Cortex of kidney (tissue), 1 donor: ENCODE measurements at places on chromosomes 12 and 14.

- DNase-seq, result no peak
These were observed 205.3 kb downstream of the NOVA1 start for GRCh38 chr14:26392498-26392897.

- DNase-seq, result no peak
These were observed 9.2 kb downstream of the TUNAR start for GRCh38 chr14:95885866-95886265.

GRCh38 chr12:121223292-121224285, 13.7 kb downstream of the P2RX4 start:
- DNase-seq, result no peak

GRCh38 chr12:108187831-108188230, 58.7 kb downstream of the WSCD2 start:
- no peak for DNase-seq

- no peak for DNase-seq
These were observed 1037.8 kb downstream of the BCL11B start for GRCh38 chr14:98234208-98234607.

- DNase-seq, result no peak
These were observed 244.0 kb downstream of the SNAPC1 start for GRCh38 chr14:62006116-62006731.

DNA sequence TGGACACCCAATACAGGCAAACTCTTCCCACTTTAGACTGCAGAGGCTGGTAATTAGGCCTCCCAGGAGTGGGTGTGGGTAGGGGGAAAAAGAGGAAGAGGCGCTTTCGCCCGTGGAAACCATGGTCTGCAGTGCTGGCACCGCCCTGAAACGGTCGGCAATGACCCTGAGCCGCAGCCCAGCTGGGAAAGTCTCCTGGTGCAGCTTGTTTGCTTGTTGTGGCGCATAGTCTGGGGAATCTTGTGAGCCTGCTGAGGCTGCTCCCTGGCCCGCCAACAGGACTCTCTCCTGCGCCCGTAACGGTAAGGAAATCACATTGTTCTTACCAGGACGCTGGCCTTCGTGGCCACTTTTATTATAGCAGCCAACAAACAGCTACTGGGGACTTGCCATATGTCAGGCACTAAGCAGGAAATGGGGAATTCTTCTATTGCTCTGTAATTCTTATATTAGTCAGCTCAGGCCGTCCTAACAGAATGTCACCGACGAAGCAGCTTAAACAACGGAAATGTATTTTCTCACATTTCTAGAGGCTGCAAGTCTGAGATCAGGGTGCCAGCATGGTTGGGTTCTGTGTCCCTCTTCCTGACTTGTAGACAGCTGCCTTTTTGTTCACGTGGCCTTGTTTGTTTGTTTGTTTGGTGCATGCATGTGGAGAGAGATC, 52.5 kb upstream of the RIN3 start:
- DNase-seq, result no peak

- no peak for DNase-seq
These were observed 20.1 kb upstream of the PLXNC1 start for GRCh38 chr12:94128280-94128679.

DNA sequence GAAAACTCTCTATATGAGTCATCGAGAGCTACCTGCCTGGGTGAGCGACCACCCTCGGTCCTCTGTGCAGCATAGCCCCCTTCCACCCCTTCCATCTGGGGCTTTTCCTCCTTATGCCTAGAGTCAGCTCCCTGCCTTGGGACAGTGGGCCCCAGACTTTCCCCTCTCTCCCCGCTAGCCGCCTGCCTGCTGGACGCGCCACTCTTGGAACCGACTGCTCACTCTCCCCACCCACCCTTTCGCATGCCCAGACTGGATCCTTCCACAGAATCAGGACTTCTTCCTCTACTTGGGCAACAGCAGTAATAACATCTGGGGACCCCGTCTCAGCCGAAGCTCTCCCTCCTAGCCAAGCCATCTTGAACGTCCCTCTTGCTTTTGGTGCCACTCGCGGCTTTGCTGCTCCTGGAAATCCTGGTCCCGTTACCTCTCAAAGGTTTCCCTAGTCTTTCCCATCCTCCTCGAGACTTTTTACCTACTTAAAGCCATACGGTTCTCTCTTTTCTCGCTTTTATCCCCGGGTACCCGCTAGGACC, 671 bp downstream of the ESYT1 start:
- DNase-seq, result no peak

DNA sequence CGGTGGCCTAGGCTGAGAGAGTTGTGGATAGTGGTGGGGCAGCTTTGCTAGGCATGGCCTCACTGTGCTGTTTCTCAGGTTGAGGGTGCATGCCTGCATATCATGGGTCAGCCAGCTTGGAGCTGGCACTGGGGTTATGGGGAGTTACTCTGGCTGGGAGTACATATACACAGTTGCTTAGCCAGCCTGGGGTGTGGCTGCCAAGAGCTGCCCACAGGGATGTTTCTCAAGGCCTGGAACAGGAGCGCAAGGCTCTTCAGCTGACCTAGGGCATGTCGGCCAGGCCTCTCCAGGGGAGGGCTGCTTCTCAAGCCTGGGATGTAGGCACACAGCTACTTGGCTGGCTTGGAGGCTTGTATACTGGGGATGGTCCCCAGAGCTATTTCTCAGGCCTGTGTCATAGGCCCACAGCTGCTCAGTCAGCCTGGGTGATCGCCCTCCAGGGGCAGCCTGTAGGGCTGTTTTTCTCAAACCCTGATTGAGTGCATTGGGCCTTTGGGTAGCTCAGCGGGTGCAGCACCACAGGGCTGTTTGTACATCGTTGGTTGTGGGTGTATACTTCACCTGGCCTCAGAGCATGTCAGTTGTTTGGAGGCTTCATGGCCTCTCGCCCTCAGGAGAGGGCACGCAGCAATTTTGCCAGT, 114.9 kb downstream of the METTL25 start:
- no peak for DNase-seq

- no peak for DNase-seq
These were observed 3.3 kb upstream of the CRIP2 start for GRCh38 chr14:105471297-105471821.

- DNase-seq, result no peak
These were observed 710.4 kb upstream of the FLRT2 start for GRCh38 chr14:84819528-84819927.

DNA sequence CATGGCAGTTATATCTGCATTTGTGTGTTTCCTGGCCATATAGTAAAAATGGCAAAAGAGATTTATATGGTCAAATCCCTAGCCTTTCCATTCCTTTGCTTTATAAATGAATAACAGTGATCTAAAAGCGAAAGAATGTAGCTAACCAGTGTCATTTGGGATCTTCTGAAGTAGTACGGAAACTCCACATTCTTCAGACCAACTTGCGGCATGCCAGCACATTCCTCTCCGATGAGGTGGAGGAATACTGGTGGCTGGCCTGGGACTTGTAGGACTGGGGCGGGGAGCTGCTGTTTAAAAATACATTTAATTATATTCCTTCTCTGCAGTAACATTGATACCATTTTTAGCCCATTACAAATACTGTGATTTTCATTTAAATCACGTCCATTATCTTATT, 85.3 kb downstream of the SAMD4A start:
- no peak for DNase-seq

GRCh38 chr12:91897025-91897515, 248.6 kb downstream of the BTG1 start:
- no peak for DNase-seq

- no peak for DNase-seq
These were observed 60.8 kb upstream of the MED13L start for GRCh38 chr12:116338064-116338846.

DNA sequence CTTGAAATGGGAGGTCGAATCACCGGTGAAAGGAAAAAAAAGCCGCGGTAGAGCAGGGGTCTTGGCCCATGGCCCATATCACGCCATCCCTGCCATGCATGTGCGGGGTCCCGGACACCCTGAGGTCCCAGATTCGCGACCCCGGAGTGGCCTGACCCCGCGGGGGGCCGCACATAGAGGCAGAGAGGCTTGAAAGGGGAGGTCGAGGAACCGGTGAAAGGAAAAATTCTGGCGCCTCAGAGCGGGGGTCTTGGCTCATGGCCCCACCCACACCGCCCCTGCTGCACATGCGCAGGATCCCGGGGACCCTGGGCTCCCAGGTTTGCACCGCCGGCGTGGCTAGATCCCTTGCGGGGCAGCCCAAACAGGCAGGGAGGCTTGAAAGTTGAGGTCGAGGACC, 319.8 kb downstream of the ALG10 start:
- no peak for DNase-seq

GRCh38 chr12:4202918-4203317, 70.6 kb upstream of the CCND2 start:
- DNase-seq, result no peak

GRCh38 chr14:70563869-70564268, 29.1 kb upstream of the ADAM20 start:
- no peak for DNase-seq

- no peak for DNase-seq
These were observed 130.9 kb upstream of the PLEKHA5 start for GRCh38 chr12:18998343-18999261.

GRCh38 chr12:91053951-91054715, 3.7 kb downstream of the KERA start:
- no peak for DNase-seq

DNA sequence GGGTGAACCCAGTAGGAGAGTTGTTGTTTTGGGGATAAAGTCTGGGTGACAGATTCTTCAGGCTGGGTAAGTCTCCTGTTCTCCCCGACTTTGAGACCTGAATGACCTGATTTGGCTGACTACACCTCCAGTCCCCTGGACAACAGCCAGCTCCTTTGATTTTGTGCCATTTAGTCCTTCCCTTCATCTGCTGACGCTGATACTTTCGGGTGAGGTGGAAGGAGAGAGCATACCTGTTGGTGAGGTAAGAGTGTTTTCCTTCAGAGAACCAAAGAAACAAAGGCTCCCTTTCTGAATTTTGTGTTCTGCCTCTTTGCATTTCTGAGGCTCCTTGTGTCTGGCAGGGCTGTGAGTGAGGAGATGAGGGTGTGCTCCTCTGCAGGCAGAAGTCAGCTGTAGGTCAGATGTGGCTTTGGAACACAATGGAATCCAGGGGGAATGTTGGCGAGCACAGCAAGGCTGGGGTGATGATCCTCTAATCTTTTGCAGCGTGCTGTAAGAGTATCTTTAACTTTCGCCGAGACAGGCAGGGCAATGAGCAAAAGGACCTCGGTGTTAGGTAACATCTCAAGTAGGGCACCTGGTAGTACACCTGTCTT, 12.1 kb downstream of the ETV6 start:
- no peak for DNase-seq

DNA sequence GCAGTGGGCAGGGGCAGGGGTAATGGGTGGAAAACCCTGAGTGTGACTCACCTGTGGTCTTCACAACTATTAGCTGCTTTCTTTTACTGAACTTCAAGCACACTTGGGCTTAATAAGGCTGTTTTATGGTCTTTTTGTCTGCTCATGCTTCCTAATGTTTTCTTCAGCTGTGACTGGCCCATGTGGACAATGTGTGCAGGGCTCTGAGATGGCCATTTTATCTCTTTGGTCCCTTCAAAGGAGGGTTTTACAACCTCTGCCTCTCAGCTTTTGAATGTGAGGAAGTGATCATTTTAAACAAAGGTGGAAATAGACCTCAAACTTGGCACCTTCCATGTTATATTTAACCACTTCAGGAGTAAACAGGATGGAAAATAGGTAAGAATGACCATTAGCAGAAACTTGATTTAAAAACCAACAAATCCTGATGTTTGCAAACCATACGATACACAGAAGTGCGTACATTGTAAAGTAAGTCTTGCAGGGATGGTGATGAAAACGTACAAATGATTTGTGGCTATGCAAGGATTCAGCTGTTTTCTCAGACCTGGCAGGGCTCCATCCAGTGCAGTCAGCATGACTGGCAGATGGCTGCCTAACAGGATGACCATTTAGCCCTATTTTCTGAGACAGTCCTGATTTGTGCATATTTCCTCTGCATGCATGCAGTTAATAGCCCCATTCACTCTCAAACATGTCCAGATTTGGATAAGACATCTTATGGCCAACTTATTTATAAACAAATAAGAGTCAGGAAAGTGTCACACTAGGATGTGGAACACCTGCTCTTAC, 103.2 kb downstream of the SLC38A4 start:
- DNase-seq, result no peak

DNA sequence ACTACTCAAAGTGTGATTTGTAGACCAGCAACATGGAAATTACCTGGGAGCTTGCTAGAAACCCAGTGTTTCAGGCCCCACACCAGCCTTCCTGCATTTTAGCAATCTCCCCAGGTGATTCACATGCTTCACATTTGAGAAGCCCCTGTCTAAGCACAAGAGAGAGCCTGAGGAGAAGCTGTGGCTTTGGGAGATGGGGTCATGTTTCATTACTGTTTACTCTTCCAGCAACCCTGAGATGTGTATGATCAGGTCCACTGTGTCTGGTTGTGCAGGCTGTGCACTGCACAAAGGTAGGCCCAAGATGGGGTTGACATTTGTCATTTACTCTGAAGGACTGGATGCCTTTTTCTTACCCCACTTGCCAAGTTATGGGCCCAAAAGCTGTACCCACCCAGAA, 190.1 kb downstream of the SLC41A2 start:
- DNase-seq, result no peak

- DNase-seq, result no peak
These were observed 91.2 kb downstream of the ITPK1 start for GRCh38 chr14:93024493-93024892.

GRCh38 chr12:106954462-106955376, 988 bp upstream of the TMEM263 start:
- DNase-seq, result no peak

- no peak for DNase-seq
These were observed 183.6 kb downstream of the ERC1 start for GRCh38 chr12:1174659-1175058.

DNA sequence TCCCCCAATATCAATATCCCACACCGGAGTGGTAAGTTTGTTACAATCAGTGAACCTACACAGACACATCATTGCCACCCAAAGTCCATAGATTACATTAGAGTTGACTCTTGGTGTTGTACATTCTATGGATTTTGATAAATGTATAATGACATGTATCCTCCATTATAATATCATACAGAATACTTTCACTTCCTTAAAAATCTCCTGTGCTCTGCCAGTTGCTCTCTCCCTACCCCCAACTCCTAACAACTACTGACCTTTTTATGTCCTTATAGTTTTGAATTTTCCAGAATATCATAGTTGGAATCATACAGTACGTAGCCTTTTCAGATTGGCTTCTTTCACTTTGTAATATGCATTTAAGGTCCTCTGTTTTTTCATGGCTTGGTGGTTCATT, 48.4 kb downstream of the SLC4A8 start:
- no peak for DNase-seq

DNA sequence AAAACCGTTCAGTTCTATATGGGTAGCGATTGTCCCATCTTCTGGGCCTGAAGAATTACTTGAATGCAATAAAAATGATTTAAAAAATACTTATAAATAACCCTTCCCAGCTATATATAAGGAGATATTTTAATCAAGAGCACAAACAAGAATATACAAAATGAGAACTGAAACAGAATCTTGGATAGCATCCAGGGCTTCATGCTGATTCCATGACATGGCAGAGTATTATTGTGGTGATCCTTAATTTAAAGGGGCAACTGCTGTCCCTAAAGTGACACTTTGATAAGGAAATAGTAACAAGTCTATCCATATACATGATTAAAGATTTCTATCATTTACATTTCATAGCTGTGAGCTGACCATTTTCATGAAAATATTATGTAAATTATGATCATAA, 18.8 kb downstream of the WBP11 start:
- DNase-seq, result no peak
